Stimulated activated CD8-positive, alpha-beta memory T cell treated with anti-CD3 and anti-CD28 coated beads, Interleukin-4, amount 100 ng/mL, for 4 hours (primary cell): ENCODE measurements at places on chromosomes 3 and 15.

- DNase-seq: no peak
Observed at GRCh38 chr3:41999909-42000308, 38.0 kb upstream of the ULK4 start.

- DNase-seq: no peak
Observed at GRCh38 chr3:86830566-86830965, 160.4 kb downstream of the VGLL3 start.

- DNase-seq: no peak
Observed at GRCh38 chr3:34016925-34017587, 218.6 kb downstream of the PDCD6IP start.

- DNase-seq: no peak
Observed at GRCh38 chr15:94535298-94536048, 304.1 kb downstream of the MCTP2 start.

DNA sequence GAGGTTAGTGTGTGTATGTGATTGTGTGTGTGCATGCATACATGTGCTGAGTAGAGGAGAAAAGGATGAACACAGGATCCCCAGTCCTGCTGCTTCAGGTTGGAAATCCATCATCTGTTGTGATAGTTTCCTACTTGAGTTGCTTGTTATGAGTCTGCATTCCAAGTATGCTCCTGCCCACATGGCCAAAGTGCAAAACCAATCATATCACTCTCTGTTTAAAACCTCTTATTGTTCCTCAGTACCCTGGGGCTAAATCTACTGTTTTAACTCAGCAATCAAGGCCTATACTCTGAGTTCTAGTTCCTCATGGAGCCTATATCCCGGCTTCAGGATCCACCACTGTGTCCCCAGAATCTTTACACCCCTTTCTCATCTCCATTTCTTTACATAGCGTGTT lies 139.9 kb upstream of the TLE3 start:
- no peak for DNase-seq
